ENCODE measurements at places on chromosomes 4 and X.
A peak's percentile ranks its signal among the peaks of the same experiment; 100 is the strongest.

GRCh38 chrX:154459832-154460231 is 1.8 kb downstream of the PLXNA3 start:
- DNase-seq: no peak

- peak; percentile 3 for DNase-seq
These were observed 12.8 kb upstream of the SLITRK4 start for GRCh38 chrX:143648705-143649104.

- DNase-seq: no peak
These were observed 115.0 kb downstream of the TRIML1 start for GRCh38 chr4:188254211-188254610.

- no peak for DNase-seq
These were observed 53.7 kb upstream of the HPF1 start for GRCh38 chr4:169811476-169811875.

- DNase-seq: no peak
These were observed 48.7 kb downstream of the HDX start for GRCh38 chrX:84453351-84454246.

DNA sequence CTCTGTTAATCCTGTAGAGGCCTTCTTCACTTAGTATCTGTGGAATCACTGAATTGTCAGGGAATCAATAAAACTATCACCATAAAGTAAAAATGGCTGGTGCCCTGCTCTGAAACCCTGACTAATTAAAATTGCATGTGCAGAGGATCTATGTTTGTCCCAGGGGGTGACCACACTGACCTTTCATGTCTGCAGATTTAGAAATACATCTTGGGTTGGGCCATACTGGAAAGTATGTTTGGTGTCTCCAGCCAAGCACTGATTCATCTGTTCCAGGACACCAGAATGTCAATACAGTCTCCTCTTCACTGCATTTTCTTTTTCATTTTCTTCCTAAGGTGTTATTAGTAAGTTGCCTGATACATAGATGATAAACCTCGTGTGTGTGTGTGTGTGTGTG is 490.9 kb upstream of the INTU start:
- DNase-seq: no peak

DNA sequence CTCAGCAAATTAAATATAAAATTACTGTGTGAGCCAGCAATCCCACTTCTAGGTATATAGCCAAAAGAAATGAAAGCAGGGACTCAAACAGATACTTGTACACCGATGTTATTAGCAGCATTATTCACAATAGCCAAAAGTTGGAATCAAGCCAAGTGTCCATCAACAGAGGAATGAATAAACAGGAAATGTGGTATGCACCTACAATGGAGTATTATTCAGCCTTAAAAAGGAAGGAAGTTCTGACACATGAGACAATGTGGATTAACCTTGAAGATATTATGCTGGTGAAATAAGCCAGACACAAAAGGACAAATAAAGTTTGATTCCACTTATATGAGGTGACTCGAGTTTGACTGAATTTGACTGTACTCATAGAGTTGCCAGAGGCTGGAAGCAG is 108.3 kb upstream of the DUSP21 start:
- DNase-seq: no peak

GRCh38 chrX:10965174-10965798 is 145.8 kb upstream of the HCCS start:
- DNase-seq: no peak

DNA sequence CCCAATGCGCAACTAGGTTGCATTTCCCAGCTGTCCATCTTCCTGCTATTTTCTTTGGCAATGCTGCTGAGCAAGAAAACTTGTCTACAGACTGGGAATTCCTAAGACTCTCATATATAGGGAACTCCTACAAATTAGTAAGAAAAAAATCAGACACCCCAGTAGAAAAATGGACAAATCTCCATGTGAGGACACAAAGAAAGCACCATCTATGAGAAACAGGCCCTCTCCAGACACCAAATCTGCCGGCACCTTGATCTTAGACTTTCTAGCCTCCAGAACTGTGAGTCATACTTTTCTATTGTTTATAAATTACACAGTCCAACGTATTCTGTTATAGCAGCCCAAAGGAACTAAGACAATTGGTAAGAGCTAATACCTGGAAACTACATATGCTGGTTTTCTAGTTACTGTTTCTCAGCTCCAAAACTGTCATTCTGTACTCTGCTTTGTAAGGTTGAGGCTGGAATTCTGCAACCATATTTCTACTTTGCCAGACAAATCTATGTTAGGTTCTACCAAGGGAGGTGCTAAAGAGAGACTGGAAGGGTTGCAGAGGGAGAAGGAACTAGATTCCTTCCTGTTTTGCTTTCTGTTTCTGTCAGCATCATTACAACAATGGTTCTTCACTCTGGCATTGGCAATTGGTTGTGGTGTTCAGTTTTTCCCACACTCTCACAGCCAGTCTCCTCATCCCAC is 35.7 kb upstream of the FAM241A start:
- DNase-seq: peak; percentile 20

DNA sequence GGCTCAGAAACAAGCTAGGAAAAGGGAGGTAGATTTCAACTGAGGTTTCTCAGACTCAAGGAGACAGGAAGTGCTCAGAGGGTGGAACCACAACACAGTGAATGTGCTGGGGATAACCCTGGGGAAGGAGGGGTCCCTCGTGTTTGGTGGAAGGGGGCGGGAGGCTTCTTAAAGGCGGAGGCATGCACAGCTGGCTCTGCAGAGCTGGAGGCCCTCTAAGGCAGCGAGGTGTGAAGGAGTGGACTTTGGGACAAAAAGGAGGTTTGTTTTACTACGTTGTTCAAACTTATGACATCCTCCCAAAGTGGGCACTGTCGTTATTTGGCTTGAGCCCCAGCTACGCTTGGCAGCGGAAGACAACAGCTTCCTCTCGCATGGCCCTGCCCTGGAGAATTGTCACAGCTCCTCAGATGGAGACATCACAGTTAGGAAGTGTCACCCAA is 21.7 kb upstream of the MTM1 start:
- DNase-seq: no peak

GRCh38 chr4:7860600-7861163 is 79.0 kb downstream of the AFAP1 start:
- DNase-seq: no peak

DNA sequence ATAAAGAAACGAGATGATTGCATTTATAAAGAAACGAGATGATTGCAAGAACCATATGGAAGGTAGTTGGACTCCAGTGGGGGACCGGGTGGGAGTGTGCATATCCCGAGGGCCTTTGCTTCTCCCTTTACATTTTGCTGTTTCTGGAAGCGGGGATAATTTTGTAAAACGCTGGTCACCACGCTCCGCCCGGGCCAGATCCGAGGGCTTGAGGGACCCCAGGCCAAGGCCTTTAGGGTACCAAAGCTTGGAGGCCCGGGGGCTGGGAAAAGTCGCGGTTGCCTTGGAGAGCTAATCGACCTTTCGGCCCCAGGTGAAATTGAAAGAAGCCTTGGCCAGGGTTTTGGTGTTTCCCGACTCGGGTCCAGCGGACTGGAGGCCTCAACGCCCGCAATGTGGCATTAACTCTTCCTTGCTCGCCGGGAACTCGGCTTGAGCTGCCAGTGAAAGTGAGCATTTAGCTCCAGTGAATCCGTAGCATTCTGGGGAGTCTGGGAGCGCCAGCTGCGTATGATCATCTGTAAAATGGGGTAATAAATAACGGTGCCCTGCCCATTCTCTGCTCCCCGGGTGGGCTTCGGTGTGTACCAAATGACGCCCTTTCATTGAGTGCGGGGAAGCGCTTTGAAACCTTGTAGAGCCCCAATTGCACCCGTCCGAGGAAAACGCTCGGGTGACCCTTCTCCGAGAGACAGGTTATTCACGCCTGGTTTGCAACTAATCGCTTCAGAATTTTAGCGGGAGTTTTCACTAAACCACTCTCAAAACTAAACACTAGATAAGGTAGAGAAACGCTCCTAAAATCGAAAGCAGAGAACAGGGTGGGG is 4.5 kb downstream of the NKX3-2 start:
- no peak for DNase-seq

- DNase-seq: no peak
These were observed 94.1 kb upstream of the TLR2 start for GRCh38 chr4:153589703-153590595.

GRCh38 chr4:41750121-41750625 is 1.6 kb upstream of the PHOX2B start:
- DNase-seq: no peak

GRCh38 chr4:58739275-58739674 is 1629.1 kb upstream of the IGFBP7 start:
- DNase-seq: no peak
